ENCODE measurements at places on chromosomes 16 and 17.

- DNase-seq = peak; percentile 42
These were observed 51.6 kb upstream of the CRISPLD2 start for GRCh38 chr16:84768061-84768807.

GRCh38 chr17:16521070-16521727 is 29.2 kb upstream of the LRRC75A start:
- DNase-seq = peak; percentile 79

DNA sequence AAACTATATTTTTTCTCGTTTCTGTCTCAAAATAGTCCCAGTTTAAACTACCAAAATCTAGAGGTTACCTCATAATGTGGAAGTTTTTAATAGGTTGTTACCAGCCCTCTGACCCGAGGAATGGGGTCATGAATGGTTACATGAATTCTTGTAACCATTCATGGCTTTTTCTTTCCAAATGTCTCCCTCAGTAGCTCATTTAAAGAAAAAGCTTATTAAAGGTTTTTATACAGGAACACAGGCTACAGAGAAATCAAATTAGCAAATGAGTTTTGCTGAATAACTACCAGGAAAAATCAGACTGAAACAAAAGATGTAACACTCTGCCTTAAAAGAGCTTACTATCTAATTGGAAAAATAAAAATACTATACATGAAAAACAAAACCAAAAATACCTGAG is 63.4 kb downstream of the SMURF2 start:
- no peak for DNase-seq

DNA sequence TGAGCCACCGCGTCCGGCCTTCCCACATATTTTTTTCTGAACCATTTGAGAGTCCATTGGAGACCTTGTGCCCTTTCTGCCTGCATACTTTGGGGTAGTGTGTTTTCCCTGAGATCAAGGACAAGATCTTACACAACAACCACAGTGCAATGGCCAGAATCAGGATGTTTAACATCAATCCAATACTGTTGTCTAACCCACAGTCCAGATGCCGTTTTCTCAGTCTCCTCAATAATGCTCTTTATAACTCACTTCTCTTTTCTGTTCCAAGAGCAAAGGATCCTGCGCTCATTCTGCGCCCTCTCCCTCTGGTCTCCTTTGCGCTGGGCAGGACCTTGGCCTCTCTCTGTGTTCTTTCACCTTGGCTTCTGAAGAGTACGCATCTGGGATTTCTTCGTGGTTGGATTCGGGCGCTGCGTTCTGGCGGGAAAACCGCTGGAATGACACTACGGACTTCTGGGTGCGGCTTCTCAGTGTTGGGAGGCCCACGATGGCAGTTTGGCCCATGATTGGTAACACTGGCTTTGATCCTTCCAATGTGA is 16.6 kb downstream of the CBX4 start:
- no peak for DNase-seq

- DNase-seq = no peak
These were observed 14.1 kb downstream of the TMEM11 start for GRCh38 chr17:21199856-21200255.

DNA sequence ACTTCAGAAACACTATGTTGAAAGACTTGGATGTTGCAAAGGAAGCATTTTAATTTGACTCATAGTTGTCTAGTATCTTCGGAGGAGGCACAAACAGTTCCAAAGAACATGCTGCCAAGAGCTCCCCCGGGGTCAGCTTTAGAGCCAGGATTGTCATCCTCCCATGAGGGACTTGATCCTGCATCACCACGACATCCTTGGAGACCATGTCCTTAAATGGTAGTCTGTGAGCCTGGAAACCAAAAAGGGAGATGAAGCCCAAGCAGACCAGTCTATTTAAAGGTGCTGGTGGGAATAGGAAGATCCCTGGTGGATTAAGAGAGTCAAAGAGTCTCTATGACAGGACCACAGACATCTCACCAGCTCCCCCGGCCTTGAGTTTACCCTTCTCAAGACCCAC is 33.3 kb upstream of the DYNLRB2 start:
- DNase-seq = no peak

- DNase-seq = no peak
These were observed 8.0 kb downstream of the SGF29 start for GRCh38 chr16:28561557-28562187.

- DNase-seq = no peak
These were observed 28.8 kb downstream of the ABCC12 start for GRCh38 chr16:48126801-48127644.

DNA sequence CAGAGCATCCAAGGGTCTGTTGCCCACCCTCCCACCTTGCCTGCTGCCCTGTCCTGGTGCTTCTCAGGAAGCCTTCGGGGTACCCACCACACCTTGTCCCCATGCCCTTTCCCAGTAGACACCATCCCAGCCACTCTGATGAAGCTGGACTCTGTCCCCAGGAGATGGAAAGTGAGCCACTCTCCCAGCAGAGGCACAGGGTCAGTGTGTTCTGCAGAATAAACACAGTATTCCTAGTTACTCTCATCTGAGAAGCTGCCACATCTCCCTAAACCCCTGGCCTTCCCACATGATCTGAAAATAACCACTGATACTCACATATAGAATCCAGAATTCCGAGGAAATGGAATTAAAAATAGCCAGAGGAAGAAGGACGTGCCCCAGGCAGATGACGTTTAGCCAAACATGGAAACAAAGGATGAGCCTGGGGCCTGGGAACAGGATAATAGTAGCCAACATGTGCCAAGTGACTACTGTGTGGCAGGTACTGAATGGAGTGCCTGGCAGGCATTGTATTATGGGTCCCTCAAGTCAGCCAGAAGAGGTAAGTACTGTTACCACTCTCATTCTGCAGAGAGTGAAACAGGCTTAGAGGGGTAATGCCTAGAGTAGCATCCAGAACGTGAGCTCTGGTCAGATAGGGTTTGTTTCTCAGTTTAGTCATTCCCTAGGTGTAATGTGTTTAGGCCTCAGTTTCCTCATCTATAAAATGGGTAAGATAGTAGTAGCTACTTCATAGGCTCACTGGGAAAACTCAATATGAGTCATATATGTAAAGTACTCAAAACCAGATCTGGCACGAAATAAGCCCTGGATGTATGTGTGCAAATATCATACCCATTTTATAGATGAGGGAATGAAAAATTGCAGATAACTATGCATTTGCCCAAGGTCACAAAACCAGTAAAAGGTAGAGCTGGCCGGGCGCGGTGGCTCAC is 20.8 kb upstream of the PEMT start:
- DNase-seq = no peak

DNA sequence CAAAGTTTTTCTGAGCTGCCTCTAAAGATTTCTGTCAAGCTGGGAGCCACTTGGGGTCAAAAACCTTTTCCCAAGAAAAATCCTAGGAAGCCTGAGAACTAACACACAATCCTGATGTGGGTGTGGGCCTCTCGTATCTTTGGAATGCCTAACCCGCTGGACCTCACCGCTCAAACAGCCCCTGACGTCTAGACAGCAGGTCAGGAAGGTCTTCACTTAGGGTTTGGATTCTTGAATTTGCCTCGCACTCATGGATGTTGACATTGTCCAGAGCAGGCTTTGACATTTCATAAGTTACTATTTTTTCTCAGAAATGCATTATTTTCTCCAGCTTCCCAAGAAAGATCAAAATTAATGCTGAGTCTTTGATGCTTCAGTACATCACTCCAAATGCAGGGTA is 18.9 kb downstream of the TEX2 start:
- DNase-seq = no peak

DNA sequence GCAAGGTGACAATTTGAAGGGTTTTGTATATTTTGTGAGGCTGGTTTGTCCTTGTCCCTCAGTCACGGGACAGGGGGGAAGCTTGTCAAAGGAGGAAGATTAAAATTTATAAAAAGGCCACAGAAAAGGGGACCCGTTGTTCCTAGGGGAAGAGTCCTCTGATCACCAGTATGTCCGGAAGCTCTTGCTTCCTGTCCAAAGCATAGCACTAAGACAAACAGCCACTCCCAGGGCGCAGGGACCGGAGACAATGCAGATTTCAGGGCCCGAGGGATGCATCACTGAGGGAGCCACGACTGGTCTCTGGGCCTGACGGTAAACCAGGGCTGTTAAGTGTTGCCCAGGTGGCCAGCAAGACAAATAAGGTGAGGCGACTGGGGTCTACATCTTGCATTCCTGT is 95.2 kb downstream of the MAF start:
- DNase-seq = no peak

- DNase-seq = no peak
These were observed 32.1 kb downstream of the ANKRD40 start for GRCh38 chr17:50675627-50676026.

GRCh38 chr17:29825604-29826003 is 104.4 kb downstream of the SSH2 start:
- no peak for DNase-seq

DNA sequence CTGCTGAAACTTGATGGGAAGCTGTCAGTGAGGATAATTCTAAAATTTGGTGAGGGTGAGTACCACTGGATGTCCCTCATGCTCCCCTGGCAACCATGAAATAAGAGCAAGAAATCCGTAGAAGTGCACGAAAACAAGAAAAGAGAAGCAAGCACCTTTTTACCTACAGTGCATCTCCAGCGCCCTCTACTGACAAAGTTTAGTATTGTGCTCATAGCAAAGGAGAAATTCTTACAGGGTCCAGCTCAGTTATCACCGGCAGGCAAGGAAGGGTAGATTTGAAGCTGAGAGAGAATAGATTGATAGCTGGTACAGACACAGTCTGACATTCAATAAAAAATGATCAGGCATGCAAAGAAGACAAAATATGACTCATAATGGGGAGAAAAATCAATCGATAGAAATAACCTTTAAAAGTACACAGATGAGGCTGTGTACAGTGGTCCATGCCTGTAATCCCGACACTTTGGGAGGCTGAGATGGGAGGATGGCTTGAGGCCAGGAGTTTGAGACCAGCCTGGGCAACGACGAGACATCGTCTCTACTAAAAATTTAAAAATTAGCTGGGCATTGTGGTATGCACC is 28.3 kb upstream of the TEX2 start:
- DNase-seq = no peak

Measured in CD4-positive, alpha-beta T cell treated with Interleukin-4 for 1 hour (primary cell).